ENCODE measurements at places on chromosomes 4 and X. TPM values are rescaled to one million over a fixed set of nuclear protein-coding genes. Genes with fewer than 3 reads are reported as not detected.

TECRL gene
- polyA plus RNA-seq: 0.16 TPM

PRSS12 gene
- 2.3 TPM for polyA plus RNA-seq

SPINK2 gene
- polyA plus RNA-seq: 0.72 TPM

TMEM156 gene
- 1.7 TPM for polyA plus RNA-seq

ALAS2 gene
- 15.6 TPM for polyA plus RNA-seq

SFRP2 gene
- 3.5 TPM for polyA plus RNA-seq

- no peaks in the 10 kb centered on the region for H3K36me3 ChIP-seq
- DNase-seq: no peak
- no peak overlapping the region for H3K27ac ChIP-seq
- peaks cover 13% of the 10 kb centered on the region for H3K4me1 ChIP-seq
- no peak overlapping the region for H3K4me3 ChIP-seq
- H3K27me3 ChIP-seq: peaks cover 38% of the 10 kb centered on the region
These were observed 2.2 kb downstream of the NMU start for GRCh38 chr4:55633903-55634302.

GRCh38 chr4:187309456-187309855 is 585.8 kb upstream of the FAT1 start:
- no peaks in the 10 kb centered on the region for H3K4me1 ChIP-seq
- no peaks in the 10 kb centered on the region for H3K27me3 ChIP-seq
- H3K36me3 ChIP-seq: no peaks in the 10 kb centered on the region
- H3K4me3 ChIP-seq: no peak overlapping the region

DNA sequence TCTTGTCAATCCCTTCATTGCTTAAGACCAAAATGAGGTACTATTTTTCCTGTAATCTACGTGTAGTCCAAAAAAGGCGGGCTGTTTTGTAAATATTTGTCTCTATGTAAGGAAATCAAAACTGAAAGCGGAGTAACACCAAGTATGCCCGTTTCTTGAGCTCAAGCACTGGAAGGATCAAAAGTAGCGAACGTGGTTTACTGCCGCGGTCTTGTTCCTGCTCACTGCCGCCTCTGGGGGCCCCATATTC is 71.5 kb downstream of the AFF1 start:
- H3K27ac ChIP-seq: peak overlapping the region; percentile 98
- no peak for DNase-seq
- H3K36me3 ChIP-seq: no peaks in the 10 kb centered on the region
- H3K27me3 ChIP-seq: no peaks in the 10 kb centered on the region
- H3K4me3 ChIP-seq: peak overlapping the region; percentile 75

DNA sequence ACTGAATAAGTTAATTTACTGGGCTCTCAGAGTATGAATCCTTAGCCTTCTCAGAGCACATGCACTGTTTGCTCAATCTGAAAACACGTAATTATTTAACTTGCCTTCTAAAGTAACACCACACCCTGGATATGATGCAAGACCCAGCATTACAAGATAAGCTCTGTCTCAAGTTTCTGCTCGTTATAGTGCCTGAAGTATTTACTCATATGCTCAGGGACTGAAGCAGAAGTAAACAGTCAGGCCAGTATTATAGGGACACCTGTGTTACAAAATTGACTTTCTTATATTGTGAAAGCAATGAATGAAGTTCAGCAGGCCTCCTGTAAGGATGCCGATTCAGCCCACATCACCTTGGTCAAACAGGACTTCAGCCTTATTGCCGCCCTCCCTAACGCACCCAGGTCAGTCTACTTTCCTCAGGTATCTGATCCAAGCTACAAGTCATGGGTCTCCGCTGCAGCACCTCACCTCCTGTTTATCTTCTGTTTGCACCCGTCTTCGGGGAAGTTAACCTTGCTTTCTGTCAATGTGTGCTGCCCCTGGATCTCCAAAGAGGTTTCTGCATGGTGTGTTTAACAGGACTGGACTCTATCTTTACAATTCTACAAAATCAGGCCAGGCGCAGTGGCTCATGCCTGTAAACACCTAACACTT is 42.8 kb upstream of the KLF3 start:
- H3K36me3 ChIP-seq: no peaks in the 10 kb centered on the region
- H3K27me3 ChIP-seq: no peaks in the 10 kb centered on the region
- DNase-seq: peak; percentile 93
- H3K27ac ChIP-seq: peak overlapping the region; percentile 94
- no peak overlapping the region for H3K4me3 ChIP-seq

DNA sequence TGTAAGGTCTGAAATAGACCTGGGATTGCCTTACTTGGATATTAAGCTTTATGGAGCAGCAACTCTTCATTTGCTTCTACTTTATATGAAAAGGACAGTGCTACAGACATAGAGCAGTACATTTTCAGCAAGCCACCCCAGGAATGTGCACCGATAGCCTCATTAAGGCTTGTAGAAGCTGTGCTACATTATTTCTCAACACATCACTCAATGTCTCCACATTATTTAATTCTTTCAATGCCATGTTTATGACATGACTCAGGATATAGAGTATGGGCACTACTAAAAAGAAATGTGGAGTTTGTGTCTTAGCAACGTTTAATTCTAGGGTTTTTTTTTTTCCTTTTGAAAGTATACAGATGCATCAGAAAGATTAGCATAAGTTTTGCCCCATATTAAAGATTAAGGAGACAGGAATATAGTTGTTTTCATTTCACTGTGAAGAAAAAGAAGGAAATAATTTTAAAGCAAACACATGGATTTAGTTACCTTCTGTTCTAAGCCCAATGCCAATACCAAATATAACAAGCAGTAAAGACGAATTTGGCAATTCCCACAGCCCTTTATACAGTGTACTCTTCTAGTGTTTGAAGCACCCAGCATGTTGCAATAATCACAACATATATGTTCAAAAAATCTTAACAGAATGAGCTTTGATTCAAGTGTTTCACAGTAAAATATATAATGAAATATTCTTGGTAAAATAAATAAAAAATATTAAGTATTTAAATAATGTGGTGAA is 2140.1 kb upstream of the AGA start:
- DNase-seq: no peak
- no peaks in the 10 kb centered on the region for H3K27me3 ChIP-seq
- H3K36me3 ChIP-seq: no peaks in the 10 kb centered on the region
- no peaks in the 10 kb centered on the region for H3K4me1 ChIP-seq
- H3K4me3 ChIP-seq: no peak overlapping the region
- H3K27ac ChIP-seq: no peak overlapping the region

DNA sequence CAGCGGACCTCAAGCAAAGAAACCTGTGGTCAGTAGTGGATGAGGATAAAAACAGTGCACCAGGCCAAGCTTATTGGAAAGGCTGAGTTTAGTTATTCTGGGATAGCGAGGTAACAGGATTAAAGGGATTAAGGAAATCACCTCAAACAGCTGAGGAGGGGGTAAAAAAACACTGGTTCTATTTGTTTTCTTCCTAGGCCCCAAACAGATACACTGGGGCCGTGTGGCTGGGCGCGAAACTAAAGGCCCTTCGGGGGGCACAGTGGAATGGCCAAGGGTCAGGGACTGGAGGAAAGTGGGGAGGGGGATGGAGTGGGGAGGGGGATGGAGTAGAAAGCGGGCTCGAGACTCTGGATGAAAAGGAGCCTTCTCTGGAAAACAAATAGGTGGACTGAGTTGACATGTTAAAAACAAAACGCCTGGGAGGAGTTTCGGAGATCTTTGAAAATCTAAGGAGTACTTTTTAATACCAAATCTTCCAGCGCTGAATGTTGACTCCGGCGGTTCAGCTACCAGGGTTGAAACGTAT is 2.9 kb downstream of the SOX3 start:
- H3K36me3 ChIP-seq: no peaks in the 10 kb centered on the region
- H3K4me1 ChIP-seq: no peaks in the 10 kb centered on the region
- DNase-seq: no peak
- H3K4me3 ChIP-seq: no peak overlapping the region
- peaks cover 74% of the 10 kb centered on the region for H3K27me3 ChIP-seq
- no peak overlapping the region for H3K27ac ChIP-seq

DNA sequence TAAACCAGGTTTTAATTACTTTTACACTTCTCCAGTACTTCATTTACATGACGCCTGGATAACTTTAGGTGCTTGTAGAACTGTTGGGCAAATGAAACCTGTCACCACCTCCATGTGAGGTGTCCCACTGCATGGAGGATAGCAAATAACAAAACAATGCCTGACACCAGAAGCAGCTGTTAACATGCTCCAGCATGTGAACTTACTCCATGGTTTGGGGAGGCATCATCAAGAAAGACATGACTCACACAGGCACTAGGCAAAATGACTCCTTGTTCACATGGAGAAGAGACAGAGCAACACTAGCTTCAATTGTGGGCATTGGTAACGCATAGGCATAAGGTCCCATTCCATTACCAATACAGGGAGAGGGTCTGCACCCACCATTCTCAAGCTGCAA is 198.1 kb upstream of the F9 start:
- H3K27me3 ChIP-seq: no peaks in the 10 kb centered on the region
- no peaks in the 10 kb centered on the region for H3K4me1 ChIP-seq
- no peaks in the 10 kb centered on the region for H3K36me3 ChIP-seq
- no peak overlapping the region for H3K27ac ChIP-seq
- DNase-seq: no peak

GRCh38 chr4:70838204-70838603 is 1.5 kb downstream of the GRSF1 start:
- no peak for DNase-seq
- H3K4me3 ChIP-seq: peak overlapping the region; percentile 82
- H3K27me3 ChIP-seq: no peaks in the 10 kb centered on the region

DNA sequence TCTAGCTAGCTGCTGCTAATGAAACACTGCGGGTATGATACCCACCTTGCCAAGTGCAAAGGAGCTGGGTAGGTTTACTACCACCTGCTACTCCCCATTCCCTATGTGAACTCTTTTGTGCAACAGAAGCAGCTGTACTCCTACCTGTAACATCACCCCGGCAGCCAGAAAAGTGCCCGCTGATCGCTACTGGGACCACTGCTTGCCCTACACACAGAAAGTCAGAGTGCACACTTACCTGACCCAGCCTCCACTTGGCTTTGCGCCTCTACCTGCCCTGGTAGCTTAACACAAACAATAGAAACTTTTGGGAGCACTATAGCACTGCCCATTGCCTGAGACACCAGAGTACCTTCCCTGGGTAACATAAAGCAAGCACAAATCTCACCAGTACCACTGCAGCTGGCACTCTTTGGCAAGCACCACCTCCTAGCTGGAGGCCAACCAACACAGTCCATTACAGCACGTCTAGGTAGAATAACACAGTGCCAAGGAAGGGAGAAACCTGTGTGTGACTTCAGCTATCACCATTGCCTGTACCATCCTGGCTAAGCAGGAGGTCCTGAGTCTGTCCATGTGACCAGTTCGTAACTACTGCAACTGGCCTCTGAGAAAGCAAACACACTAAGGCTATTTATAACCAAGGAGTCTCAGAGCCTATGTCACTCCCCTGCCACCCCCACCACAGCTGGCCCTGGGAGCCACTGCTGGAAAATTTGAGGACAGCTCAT is 80.1 kb downstream of the CENPC start:
- H3K36me3 ChIP-seq: peaks cover 8% of the 10 kb centered on the region
- no peaks in the 10 kb centered on the region for H3K27me3 ChIP-seq
- H3K4me1 ChIP-seq: no peaks in the 10 kb centered on the region
- DNase-seq: no peak
- H3K27ac ChIP-seq: no peak overlapping the region

DNA sequence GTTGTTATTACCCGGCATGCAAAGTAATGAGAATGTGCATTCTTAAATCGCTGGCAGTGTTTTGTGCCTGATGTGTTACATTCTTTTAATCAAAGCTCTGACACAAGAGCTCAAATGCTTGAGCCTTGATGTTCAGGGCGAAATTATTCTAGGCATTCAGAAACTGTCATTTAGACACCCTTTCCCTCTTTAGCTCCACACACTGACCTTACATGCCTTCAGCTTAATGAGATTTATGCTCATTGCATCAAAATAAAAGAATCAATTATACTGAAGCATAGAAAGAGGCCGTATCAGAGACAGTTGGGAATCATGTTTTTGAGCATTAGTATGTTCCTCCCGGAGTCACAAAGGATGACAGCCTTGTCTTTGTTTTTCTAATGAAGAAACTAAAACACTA is 56.7 kb downstream of the FAM114A1 start:
- H3K27ac ChIP-seq: no peak overlapping the region
- DNase-seq: no peak
- no peak overlapping the region for H3K4me3 ChIP-seq

GRCh38 chr4:104973708-104974107 is 173.0 kb upstream of the TET2 start:
- H3K4me3 ChIP-seq: no peak overlapping the region
- DNase-seq: no peak
- no peak overlapping the region for H3K27ac ChIP-seq
- H3K27me3 ChIP-seq: no peaks in the 10 kb centered on the region
- H3K4me1 ChIP-seq: no peaks in the 10 kb centered on the region

DNA sequence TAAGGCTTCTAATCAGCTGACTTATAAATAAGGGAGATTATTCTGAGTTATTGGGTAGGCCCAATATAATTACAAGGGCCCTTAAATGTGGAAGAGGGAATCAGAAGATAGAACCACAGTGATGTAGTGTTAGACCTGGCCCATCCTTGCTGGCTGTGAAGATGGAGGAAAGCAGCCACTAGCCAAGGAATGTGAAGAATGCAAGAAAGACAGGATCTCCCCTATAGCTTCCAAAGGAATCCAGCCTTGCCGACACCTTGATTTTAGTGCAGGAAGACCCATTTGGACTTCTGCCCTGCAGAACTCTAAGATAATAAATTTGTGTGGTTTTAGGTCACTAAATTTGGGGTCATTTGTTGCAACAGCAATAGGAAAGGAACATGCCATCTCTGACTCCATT is 150.6 kb downstream of the SPATA18 start:
- no peak overlapping the region for H3K27ac ChIP-seq
- H3K36me3 ChIP-seq: no peaks in the 10 kb centered on the region
- no peak overlapping the region for H3K4me3 ChIP-seq
- H3K4me1 ChIP-seq: no peaks in the 10 kb centered on the region

- H3K27me3 ChIP-seq: no peaks in the 10 kb centered on the region
- H3K27ac ChIP-seq: no peak overlapping the region
These were observed 64.3 kb downstream of the LRBA start for GRCh38 chr4:150950657-150951288.

DNA sequence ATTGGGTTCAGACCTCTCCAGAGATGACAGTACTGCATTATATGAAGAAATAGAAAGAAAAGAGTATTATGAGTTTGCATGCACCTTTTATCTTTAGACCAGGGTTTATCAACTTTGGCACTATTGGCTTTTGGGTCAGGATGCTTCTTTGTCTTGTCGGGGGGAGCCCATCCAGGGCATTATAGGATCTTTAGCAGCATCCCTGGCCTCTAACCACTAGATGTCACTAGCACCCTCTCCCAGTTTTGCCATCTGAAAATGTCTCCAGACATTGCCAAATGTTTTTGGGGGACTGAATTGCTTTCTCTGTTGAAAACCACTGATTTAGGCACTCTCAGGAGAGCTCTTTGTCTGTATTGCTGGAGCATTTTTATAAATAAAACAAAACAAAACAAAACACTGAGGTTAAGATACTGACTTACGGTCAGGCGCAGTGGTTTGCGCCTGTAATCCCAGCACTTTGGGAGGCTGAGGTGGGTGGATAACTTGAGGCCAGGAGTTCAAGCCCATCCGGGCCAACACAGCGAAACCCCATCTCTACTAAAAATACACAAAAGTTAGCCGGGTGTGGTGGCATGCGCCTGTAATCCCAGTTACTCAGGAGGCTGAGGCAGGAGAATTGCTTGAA is 23.6 kb downstream of the CA5B start:
- DNase-seq: no peak
- H3K27me3 ChIP-seq: no peaks in the 10 kb centered on the region
- no peak overlapping the region for H3K27ac ChIP-seq
- no peak overlapping the region for H3K4me3 ChIP-seq
- H3K36me3 ChIP-seq: no peaks in the 10 kb centered on the region

Data from large intestine (tissue), 12 donors.